ENCODE measurements at places on chromosomes 5 and 9.

GRCh38 chr9:92680166-92681119 is 10.5 kb upstream of the IPPK start:
- no peak for DNase-seq

GRCh38 chr9:114680259-114681001 is 1.6 kb downstream of the TEX48 start:
- DNase-seq: no peak

DNA sequence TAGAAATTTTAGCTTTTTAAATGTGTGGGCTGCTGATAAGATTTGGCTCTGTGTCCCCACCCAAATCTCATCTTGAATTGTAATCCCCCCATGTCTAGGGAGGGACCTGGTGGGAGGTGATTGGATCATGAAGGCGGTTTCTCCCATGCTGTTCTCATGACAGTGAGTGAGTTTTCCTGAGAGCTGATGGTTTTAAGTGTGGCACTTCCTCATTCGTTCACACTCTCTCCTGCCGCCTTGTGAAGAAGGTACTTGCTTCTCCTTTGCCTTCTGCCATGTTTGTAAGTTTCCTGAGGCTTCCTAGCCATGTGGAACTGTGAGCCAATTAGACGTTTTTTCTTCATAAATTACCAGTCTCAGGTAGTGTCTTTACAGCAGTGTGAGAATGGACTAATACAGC is 127.8 kb upstream of the MVB12B start:
- no peak for DNase-seq

- peak; percentile 61 for DNase-seq
These were observed 78.9 kb downstream of the ALDH7A1 start for GRCh38 chr5:126516133-126516532.

GRCh38 chr5:14503681-14504331 is 77.8 kb upstream of the OTULINL start:
- DNase-seq: no peak

GRCh38 chr9:74800226-74800625 is 87.5 kb downstream of the TRPM6 start:
- DNase-seq: no peak

DNA sequence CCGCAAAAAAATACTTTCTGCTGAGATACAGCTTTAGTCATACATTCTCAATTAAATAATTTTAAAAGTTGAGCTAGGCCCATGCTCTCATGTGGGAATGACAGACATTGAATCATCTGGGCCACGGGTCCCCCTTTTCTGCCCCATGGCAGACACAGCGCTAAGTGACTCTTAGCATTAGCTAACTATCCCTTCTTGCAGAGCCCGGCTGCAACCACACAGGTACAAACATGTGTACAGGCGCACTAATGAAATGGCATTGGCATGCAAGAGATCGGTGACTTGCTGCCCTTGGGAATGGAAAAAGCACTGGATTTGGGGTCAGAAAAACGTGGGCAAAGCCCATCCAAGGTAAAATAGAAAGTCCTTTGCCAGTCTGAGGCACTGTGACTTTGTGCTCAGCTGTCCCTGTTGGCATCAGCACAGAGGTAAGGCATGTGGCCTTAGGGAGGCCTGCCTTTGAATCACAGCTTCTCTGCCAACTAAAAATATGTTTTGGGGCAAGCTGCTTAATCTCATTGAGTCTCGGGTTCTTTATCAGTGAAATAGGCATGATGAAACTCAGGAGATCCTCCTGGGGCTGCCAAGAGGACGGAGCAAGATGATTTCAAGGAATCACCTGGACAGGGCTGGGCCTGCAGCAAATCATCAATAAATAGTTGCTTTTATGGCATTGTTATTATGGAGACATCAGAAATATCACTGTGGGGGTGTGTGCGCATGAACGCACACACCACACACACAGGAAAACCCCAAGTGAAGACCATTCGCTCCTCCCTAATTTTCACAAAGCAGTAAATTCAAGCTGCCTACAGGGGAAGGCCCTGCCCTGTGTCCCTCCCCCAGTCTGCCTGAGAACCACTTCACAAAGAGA is 54.2 kb downstream of the WHRN start:
- DNase-seq: no peak

GRCh38 chr5:148290271-148291195 is 21.7 kb upstream of the SPINK7 start:
- peak; percentile 22 for DNase-seq

DNA sequence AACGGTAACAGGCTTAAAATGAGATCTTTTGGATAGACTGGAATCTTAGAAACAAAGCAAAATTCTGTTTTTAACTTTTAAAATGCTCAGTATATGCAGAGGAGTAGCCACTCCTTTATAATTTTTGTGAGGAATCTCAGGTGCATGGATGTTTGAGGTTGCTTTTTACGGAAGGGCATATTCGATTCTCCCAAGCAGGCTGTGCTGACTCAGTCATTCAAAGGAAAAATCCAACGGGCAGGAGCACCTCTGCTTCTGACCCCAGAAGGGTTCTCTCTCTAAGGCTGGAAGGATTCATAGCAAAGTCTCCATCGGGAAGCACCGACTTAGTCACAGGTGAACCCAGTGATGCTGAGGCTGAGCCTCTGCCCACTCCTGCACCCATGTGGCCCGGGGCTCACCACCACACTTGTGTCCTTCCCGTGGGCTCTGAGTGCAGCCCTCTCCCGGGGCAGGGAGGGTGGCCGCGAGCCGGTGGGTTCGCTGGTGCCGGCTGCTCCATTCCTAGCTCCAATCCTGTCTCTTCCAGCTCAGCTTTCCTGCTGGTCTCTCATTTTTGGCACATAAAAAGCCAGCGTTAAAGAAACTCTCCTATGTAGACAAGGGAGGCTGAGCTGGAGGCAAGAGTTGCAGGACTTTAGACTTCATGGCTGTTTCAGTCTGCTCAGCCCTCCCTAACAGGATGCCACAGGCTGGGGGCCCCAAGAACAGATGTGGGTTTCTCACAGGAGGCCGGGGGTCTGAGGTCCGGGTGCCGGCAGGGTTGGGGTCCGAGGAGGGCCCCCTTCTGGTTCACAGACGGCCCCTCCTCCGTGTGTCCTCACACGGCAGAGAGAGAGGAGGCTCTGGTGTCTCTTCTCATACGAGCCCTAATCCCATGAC is 135.6 kb upstream of the LPCAT1 start:
- DNase-seq: no peak

- DNase-seq: no peak
These were observed 2.2 kb downstream of the C8G start for GRCh38 chr9:136947028-136947891.

DNA sequence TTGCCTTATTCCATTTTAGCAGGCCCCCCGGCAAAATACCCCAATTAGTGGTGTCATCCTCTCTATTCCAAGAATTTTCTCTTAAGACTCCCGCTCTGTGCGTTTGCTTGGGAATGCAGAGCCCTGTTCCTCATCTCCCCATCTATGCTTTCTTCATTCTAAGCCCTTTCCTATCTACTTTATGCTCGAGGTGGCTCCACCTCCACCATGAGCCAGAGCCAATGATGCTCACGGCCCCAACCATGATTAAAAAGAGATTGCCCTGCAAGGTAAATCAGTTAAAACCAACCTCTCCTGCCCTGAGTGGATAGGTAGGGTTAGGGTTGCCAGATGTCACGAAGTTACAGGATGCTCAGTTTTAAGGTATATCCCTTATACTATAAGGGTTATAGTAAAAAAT is 677 bp upstream of the TXNDC15 start:
- DNase-seq: no peak

DNA sequence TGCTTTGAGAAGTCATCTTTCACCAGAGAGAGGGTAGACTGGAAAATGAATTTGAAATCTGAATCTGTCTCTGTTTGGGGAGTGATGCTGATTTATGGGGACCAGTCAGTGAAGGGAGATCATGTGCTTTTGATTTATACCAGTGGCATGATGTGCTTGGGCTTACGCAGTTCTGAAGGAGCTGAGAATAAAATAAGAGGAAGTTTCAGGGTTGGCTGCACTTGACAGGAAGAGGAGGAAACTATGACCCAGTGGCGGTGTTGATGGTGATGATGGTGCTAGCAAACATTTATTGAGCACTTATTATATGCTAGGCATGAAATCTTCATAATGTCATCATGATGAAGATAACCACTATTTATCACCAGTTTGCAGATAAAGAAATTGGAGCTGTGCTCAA is 136.4 kb upstream of the GLRA1 start:
- no peak for DNase-seq

DNA sequence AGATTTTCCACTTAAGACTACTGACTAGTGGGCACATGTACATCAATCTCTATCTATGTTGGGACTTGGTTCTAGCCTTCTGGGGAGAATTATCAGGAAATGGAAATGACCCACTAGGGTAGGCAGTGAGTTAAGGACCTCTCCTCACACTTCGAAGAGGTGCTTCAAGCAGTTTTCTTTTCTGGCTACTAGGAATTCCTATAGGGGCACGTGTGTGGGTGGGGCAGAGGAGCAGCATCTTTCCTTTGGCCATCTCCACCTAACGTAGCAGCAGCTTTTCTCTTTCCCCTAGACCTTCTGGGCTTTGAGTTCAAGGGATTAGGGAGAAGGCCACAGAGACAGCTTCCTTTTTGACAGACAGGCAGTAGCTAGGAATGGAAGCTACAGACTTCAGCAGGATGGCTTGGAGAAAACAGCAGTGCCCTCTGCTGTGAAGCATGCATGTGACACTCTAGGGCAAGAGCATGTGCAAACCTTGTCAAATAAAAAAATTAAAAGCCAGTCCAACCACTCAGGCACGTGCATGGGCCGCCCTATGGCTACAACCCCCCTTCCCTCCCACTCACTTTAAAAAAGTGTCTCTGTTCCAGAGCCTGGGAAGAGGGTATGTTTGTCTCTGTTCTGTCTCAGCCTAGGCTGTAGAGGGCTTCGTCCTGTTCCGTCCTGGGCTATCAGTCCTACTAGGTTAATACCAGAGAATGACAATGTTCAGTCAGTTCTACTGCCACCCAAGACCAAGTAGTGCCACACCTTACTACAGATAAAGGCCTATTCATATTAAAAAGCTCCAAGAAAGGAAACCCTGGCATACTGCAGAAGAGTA is 8.7 kb upstream of the GFRA3 start:
- peak; percentile 39 for DNase-seq

- DNase-seq: no peak
These were observed 136.5 kb downstream of the CDK5RAP2 start for GRCh38 chr9:120443489-120443888.

- no peak for DNase-seq
These were observed 116.9 kb downstream of the NPR3 start for GRCh38 chr5:32827981-32828380.

DNA sequence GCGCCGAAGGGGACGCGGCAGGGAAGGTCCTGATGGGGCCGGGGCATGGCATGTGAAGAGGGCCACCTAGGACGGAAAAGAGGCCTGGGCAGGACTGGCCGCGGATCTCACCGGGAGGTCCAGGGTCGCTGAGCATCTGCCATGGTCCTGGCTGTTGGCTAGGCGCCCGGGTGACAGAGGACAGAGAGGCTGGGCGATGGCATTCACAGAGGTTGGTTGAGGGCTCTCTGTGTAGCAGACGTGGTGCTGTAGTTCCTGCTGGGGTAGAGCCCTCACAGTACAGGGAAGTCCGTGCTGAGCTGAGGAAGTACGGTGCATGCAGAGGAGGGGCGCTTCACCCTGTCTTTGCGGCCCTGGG is 427 bp downstream of the PCYOX1L start:
- no peak for DNase-seq

DNA sequence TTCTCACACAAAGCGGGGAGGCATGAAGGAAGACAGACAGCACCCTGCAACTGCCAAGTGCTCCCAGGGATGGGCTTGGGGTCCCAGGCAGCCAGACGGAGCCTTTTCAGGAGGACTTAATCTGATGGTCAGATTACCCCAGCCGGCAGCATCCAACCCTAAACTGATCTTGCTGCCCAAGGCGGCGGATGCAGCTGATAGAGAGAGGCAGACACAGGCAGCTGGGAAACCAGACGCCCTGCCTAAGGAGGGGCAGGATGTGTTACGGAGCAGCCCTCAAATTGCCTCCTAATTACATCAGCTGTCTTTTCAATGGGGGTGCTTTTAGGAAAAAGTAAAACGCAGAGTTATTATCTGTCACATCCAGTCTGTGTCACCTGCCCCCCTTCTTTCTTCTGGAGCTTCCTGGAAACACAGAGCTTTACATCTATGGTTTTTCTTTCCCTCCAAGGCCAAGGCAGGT is 190.9 kb upstream of the PANK3 start:
- DNase-seq: no peak

- no peak for DNase-seq
These were observed 65.6 kb downstream of the CDK5RAP2 start for GRCh38 chr9:120514405-120514804.

DNA sequence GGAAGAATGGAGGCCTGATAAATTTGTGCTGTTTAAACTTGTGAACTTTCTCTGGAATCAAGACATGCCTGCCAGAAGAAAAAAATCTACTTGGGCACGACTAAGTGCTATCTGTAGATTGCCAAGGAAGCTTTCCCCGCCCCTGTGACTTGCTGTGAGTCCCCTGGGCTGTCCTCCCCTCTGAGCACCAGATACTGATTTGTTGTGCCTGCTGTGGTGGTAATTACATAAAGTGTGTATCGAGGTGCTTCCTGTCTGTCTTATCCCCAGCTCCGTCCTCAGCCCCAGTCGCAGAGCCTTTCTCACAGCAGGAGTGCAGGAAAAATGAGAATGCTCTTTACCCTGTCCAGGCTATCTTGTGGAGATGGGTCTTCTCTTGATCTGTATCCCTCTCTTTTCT is 53.9 kb downstream of the TRIO start:
- no peak for DNase-seq

DNA sequence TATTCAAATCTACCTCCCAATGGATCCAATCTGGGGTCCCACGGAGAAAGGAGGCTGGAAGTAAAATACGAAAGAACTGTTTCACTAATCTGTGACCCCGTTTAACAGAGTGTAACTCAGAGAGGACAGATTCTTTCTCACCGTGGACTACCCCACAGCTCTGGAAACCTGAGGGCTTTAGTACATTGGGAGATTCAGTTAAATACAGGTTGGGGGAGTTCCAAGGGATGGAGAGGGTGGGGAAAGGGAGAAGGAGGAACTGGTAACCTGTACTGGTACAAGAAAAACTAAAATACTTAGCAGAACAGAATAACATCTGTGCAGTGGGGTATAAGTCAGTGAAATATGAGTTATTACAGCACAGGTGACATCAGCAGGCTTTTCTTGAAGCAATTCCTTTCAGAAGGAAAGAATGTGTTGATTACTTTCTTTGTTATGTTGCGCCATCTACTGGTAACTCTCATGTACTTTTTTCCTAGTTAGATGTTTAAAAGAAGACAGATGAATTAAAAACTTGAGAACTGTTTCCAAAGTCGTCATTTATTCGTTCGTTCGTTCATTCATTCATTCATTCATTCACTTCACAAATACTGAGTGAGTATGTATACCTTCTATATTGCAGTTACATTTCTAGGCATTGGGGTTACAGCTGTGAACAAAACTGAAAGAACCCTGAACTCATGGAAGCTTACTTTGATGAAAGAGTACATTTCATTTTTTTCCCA is 30.0 kb upstream of the STOM start:
- peak; percentile 75 for DNase-seq

All from NCI-H1694 (cell line).